Fibroblast of upper back skin (primary cell): ENCODE measurements at places on chromosomes 12 and 14.

- DNase-seq = no peak
Measured at GRCh38 chr12:57250956-57251355, at the start of gene STAC3. STAC3 (minus strand) TSS chr12:57251187; CDS start chr12:57249636, 1,551 bp downstream.

DNA sequence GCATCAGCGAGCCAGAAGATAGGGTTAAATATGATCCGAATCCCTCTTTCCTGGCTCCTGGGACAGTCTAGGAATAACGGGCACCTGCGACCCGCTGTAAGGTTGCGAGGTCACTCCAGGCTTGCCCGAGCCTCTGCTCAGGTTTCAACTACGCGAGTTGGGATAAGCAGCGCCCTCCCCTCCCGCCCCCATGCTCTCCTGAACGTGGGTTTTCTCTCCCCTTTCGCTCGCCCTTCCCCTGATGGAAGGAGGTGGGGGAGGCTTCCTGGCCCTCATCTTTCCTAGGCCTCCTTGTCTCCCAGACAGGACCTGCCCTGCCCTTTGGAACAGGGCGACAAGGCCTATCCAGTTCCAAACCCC lies 753 bp upstream of the ATP5MC2 start:
- peak; percentile 55 for DNase-seq

GRCh38 chr12:121770813-121771625 lies 22.5 kb downstream of the RHOF start:
- no peak for DNase-seq

GRCh38 chr14:94897082-94897481 lies 127.2 kb upstream of the GSC start:
- peak; percentile 89 for DNase-seq

DNA sequence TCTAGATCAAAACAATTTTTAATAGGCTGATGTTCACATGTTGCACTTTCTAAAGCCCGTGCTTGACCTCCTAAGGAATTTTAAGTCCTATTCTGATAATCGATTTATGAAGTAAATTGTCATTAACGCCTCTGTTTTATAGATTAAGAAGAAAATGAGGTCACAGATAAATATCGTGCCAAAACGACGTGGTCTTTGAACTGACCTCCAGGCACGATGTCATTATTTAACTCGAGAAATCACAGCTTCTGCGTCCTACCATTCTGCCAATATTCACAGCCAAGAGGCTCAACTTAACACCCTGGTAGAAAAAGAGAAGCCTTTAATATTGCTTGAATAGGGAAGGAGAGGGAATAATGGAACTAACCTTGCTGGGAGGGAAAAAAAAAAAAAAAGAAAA lies 888 bp upstream of the EEA1 start:
- no peak for DNase-seq

DNA sequence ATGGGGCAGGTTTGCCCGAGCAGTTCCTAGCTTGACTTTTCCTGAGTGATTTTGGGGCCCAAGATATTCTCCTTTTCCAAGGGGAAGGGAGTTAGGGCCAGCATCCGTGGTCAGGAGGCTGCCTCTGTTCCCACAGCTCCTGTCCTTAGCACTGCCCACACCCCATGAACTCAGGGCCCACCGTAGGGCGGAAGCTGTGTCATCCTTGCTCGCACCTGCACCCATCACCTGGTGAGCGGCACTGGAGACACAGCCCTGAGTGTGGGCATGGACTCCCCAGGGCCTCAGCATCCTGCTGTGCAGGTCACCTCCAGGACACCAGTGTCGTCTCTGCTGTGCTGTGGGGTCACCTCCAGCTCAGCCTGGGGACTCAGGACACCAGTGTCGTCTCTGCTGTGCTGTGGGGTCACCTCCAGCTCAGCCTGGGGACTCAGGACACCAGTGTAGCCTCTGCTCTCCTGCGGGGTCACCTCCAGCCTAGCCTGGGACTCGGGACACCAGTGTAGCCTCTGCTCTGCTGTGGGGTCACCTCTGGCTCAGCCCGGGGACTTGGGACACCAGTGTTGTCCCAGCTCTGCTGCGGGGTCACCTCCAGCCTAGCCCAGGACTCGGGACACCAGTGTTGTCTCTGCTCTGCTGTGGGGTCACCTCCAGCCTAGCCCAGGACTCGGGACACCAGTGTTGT lies 322.9 kb downstream of the ADGRD1 start:
- no peak for DNase-seq

DNA sequence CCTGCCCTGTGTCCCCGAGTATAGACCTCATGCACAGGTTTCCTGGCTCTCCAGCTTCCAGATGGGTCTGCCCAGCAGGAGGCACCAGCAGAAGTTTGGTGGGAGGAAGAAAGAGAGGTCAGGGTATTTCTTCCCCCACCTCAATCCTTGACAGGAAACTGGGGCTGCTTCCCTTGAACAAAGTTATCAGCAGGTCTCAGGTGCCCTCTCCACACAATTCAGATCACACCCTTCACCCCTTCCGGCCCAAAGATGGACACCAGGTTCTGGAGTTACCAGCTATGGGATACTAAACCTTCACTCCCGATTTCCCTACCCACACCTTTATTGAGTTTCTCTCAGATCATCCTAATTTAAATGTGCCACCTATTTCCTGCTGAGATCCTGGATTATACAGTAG lies 1.2 kb downstream of the SART3 start:
- DNase-seq = no peak

DNA sequence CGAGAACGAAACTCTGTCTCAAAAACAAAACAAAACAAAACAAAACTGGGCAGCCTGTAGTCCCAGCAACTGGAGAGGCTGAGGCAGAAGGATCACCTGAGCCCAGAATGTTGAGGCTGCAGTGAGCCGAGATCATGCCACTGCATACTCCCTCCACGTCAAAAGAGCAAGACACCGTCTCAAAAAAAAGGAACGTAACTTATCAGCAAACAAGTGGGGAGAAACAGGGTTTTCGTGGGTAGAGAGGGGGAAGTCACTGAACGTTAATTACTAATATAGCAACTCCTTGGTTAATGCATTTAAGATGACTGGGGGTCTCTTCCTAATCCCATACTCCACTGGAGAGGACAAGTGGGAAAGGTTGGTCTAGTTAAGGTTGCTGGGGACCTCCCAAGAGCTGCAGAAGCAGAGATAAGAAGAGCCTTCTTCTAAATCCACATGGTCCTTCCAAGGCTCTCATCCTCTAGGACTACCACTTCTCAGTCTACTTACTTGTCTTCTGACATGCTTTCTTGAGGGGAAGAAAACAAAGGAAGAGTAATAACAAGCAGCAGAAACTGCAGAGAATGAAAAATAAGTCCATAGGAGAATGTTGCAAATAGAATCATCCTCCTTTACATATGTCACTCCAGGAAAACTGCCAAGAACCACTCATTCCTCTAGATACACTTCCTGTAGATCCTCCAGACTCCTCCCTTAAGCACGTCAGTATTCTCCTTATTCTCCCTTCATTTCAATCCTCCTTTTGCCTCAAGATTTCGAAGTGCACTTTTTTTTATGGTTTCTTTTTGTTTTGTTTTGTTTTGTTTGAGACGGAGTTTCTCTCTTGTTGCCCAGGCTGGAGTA lies 5.8 kb downstream of the NUMB start:
- peak; percentile 94 for DNase-seq
